CD4-positive, alpha-beta T cell treated with Interleukin-6 for 4 hours (primary cell): ENCODE measurements at places on chromosomes 1 and 21.

- DNase-seq = no peak
Measured at GRCh38 chr1:41976671-41977070, 57.9 kb upstream of the HIVEP3 start.

DNA sequence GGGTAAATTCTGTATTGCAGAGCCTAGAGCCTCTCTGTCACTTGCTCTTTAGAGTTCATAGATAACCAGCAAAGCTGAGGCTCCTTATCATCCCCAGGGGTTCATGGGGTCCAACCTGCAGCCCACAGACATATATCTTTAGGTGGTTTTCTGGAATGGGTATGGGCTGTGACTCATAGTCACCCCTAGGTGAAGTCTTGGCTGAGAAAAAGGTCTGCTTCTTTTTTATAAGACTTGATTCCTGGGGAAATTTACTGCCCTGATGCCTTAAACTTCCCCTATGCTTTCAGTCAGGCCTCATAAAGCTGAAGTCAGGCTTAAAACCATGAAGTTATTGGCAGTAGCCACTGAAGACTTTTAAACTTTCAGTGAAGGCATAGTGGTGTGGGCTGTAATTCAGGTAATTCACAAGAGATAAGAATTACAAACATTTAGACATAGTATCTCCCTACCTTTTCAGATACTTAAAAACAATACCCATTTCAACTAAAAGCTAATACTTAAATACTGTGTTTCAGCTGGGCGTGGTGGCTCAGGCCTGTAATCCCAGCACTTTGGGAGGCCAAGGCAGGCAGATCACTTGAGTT, 46.8 kb downstream of the MACO1 start:
- no peak for DNase-seq

GRCh38 chr1:3675436-3675835, 23.1 kb downstream of the TP73 start:
- DNase-seq = no peak

- DNase-seq = no peak
Measured at GRCh38 chr1:184627007-184627341, 127.7 kb downstream of the EDEM3 start.
